AG09309 (cell line): ENCODE measurements at places on chromosomes 7 and 10.

DNA sequence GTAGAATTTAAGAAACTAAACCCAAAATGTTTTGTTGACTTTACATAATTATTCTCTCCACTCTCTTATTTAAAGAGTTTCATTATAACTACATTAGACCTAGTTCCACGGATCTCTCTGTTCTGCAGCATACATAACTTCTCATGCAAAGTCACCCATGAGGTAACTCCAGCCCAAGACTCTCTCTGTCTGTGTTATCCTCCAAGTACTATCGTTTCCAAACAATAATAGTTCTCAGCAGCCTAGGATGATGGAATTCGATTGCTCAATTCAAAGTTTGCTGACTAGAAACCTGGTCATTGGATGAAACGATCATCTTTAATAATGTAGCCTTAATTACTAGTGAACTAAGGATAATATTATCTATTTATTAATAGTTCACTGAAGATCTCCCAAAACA lies 203.1 kb upstream of the PTN start:
- peak; percentile 3 for DNase-seq

DNA sequence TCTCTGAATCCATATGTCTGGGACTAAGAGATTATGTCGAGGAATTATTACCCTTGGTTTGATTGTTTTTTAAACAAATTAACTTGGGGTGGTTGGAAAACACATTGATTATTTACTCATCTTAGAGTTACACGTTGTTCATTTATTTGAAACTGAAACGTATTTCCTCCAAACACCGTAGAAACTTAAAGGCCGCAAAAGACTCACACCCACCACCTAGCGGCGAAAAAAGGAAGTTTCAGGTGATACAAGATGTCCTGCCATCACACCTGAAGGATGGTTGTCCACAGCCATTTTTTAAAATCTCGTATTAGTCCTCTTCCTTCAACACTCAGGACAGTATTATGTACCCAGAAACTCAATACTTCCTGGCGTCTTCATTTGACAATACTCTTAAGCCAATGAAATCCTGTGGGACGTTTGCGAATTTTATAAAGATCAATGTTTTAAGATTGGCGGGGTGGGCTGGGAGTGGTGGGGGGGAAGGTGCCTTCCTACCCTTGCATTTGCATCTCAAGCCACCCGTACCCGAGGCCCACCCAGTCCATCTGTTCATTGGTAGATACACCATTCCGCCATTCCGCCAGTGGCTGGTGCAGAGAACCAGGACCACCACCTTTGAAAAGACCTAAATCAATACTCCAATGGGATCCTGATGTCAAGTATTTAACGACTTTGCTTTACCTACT lies 1.4 kb upstream of the LCOR start:
- DNase-seq: no peak

GRCh38 chr10:130418731-130419130 lies 282.5 kb downstream of the GLRX3 start:
- DNase-seq: no peak

DNA sequence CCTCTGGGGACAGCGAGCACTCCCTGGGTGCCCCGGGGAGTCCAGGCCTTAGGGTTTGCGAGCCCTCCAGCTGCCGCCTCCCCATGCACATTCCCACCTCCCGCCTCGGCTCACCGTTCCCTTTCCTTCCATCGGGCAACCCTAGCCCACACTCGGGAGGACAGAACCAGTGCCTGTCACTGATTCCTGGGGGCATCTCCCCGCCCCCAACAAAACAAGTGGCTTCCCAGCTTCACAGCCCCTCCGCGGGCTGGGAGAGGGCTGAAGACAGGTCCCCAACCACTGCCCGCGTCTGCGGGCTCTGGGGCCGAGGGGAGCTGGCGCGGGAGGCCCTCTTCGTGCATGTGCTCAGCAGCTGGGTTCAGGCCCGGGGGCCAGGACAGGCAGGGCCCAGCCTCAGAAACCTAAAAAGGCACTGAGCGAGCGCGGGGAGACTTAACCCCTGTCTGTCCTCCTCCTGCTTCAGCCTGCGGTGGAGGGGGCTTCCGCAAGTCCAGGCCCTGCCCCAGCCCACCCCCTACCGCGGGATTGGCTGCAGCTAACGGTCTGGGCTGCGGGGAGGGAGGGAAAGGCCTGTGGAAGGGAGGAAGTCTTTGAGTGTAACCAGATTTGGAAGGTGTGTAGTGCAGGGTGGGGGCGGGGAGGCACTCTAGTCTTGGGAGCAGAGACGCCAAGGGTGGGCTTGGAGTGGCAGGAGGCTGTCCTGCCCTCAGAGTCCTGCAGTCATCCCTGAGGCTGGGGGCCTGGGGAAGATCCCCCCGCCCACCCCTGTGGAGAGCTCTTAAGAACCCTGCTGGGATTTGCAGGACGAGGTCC lies 1.2 kb downstream of the FLNC start:
- DNase-seq: no peak

- peak; percentile 41 for DNase-seq
Measured at GRCh38 chr7:26090927-26091519, 61.0 kb upstream of the NFE2L3 start.

- DNase-seq: no peak
Measured at GRCh38 chr10:119025336-119025735, 4.2 kb upstream of the NANOS1 start.

- no peak for DNase-seq
Measured at GRCh38 chr7:46034056-46034768, 113.1 kb upstream of the IGFBP3 start.

DNA sequence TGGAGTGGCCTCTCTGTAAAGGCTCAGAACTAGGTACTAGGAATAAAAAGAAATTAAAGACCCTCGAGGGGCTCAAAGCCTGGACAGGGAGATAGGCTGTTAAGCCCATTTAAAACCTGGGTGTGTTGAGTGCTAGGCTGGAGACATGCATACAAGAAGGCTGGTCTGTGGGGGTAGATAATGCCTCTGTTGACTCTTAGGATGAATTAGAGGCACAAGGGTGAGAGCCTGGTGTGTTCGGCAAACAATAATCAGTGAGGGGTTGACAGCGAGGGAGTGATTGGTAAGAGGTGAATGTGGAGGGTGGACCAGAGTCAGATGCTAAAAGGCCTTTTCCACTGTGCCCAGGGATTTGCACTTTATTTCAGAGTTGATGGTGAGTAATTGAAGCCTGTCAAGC lies 12.7 kb downstream of the GSTO2 start:
- DNase-seq: no peak

DNA sequence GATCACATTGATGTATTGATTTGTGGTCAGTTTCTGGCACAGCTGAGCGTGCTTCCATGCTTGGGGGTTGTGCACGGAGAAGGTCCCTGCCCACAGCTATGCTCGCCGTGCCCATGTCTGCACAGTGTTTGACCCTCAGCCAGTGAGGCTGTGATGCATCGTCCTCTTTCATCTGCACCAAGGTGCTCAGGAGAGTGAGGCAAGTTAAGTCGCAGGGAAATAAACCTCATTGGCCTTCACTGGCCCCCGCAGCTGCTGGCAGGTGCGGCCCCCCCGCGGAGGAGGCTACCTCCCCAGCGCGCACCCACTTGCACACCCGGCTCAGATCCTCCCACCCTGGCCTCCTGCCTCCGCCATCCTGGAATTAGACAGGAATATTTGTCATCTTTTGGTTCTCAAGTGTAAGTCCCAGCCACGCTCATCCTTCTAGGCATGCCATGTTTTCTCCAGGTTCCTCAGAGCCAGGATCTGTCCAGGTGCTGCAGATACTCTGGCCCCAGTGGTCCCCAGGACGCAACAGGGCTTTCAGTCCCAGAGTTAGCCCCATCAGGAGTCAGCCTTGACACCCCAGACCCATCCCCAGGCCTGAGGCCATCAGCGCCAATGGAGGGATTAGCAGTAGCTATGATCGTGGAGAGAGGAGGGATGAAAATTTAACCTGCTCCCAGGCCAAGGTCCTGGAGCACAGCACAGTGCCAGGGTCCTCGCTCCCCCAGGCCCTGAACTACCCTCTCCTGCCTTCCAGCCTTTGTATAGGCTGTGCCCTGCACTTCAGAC lies 93.7 kb downstream of the OAT start:
- no peak for DNase-seq

- DNase-seq: no peak
Measured at GRCh38 chr10:44910602-44911001, 535 bp upstream of the TMEM72 start.

GRCh38 chr10:1939016-1939415 lies 201.7 kb upstream of the ADARB2 start:
- no peak for DNase-seq

- DNase-seq: peak; percentile 82
Measured at GRCh38 chr10:89481662-89482061, 53.7 kb downstream of the SLC16A12 start.

GRCh38 chr10:49273626-49274025 lies 25.3 kb upstream of the C10orf71 start:
- DNase-seq: no peak

- no peak for DNase-seq
Measured at GRCh38 chr7:51210766-51211165, 105.8 kb downstream of the COBL start.

DNA sequence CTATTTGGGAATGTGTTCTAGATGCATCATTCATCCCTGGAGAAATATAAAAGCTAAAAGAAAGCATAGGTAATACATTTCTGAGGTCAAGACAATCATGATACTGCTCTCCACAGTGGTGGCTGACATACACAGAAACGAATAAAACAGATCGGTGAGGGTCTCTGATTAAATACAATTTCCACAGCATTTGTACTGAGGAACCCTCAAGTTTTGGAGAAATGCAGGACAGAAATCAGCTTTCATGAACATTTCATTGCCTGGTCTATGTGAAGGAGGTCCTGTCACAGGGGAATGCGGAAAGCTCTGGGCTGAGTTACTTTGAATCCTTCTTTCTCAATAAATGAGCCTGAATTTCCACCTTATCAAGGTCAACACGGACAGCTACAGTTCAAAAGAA lies 67.9 kb upstream of the ITGB1 start:
- DNase-seq: no peak

GRCh38 chr7:117674617-117675016 lies 194.8 kb downstream of the CFTR start:
- no peak for DNase-seq

DNA sequence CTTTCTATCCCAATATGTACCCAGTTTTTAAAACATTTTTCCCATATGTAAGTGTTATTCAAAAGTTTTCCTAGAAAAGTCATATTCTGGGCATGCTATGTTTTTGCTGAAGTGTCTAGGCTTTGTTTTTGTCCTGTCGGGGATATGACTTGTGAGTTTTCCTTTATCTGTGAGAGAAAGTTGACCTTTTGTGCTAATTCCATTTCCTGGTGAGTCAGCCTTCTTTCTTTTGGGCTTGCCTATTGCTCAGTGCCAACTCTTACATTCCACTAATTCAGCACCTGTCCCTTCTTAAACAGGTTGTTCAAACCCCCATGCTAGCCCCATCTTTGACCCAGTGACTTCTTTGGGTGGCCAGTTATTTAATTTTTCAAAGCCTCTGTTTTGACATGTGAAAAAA lies 146.2 kb downstream of the AHR start:
- DNase-seq: no peak

GRCh38 chr10:60955957-60956425 lies 12.0 kb upstream of the RHOBTB1 start:
- DNase-seq: no peak

GRCh38 chr10:77297393-77297739 lies 340.2 kb downstream of the KCNMA1 start:
- DNase-seq: peak; percentile 23

- DNase-seq: no peak
Measured at GRCh38 chr7:27948861-27949260, 208.9 kb downstream of the TAX1BP1 start.

DNA sequence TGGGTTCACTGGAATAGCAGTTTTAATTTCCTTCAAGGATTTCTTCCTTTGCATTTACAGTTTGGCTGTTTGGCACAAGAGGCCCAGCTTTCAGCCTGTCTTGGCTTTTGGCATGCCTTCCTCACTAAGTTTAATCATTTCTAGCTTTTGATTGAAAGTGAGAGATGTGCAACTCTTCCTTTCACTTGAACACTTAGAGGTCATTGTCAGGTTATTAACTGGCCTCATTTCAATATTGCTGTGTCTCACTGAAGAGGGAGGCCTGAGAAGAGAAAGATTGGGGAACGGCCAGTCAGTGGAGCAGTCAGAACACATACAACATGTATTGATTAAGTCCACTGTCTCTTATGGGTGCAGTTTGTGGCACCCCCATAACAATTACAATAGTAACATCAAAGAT lies 33.9 kb downstream of the PTTG1IP2 start:
- DNase-seq: no peak

GRCh38 chr7:64653721-64654401 lies 12.1 kb upstream of the ZNF107 start:
- no peak for DNase-seq

- no peak for DNase-seq
Measured at GRCh38 chr7:50730446-50731400, 52.0 kb downstream of the GRB10 start.

GRCh38 chr7:155296788-155297516 lies 726 bp upstream of the INSIG1 start:
- DNase-seq: peak; percentile 38

GRCh38 chr10:78524941-78525340 lies 491.3 kb downstream of the RPS24 start:
- no peak for DNase-seq

DNA sequence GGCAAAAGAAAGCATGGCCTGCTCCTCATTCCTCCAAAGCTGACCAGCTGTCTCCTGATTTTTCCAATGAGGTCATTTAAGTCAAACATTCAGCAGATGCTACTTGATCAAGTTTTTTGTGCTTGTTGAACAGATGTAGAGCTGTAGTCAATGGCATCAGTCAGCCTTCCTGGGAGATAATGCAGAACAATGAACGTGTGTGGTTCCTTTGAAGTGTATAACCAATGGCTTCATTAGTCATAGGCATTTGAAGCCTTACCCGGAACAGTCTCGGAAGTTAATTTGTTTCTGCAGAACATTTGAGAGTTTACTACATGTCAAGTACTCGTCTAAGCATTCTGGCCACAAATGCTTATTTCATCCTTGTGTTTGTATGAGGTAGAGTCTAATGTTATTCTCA lies 227.1 kb downstream of the ADRA2A start:
- no peak for DNase-seq

- DNase-seq: no peak
Measured at GRCh38 chr7:104153287-104153686, 54.5 kb downstream of the ORC5 start.

DNA sequence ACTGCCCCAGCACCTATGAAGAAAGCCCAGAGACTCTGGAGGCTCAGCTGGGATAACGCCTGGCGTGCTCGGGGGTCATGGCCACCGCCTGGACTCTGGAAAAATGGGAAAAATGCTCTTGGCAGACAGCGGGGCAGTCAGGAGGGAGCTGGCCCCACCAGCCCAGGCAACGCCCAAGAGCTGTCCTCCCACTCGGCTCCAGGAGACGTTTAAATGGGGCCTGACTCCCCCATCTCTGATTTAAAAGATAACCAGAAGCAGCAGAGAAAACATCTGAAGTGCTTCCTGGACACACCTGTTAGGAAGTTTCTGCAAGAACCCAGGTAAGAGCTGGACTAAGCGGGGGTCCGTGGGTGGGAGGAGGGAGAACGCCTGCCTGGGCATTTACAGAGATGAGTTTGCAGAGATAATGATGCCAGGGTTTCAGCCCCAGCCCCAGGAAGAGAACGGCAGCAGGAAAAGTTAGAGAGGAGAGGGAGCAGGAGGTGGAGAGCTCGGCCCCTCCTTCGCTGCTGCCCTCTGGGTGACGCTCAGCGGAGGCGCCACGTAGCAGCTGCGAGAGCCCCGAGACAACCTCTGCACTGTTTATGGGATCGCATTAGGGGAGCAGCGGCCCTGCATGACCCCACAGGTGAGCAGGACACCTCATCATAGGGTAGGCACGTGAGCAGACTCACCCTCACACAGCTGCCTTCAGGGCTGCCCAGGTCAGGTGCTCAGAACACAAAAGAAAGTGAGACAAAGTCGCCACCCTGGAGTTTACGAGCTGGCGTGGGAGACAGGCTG lies 83.5 kb upstream of the INSIG1 start:
- no peak for DNase-seq
